Esophagus muscularis mucosa (tissue), 4 donors: ENCODE measurements at places on chromosomes 12 and 14. TPM values are rescaled to one million over a fixed set of nuclear protein-coding genes. Genes with fewer than 3 reads are reported as not detected.

- no peak for DNase-seq
These were observed 59.4 kb upstream of the VSX2 start for GRCh38 chr14:74179856-74180255.

OR6C2 gene
- total RNA-seq = not detected

DNA sequence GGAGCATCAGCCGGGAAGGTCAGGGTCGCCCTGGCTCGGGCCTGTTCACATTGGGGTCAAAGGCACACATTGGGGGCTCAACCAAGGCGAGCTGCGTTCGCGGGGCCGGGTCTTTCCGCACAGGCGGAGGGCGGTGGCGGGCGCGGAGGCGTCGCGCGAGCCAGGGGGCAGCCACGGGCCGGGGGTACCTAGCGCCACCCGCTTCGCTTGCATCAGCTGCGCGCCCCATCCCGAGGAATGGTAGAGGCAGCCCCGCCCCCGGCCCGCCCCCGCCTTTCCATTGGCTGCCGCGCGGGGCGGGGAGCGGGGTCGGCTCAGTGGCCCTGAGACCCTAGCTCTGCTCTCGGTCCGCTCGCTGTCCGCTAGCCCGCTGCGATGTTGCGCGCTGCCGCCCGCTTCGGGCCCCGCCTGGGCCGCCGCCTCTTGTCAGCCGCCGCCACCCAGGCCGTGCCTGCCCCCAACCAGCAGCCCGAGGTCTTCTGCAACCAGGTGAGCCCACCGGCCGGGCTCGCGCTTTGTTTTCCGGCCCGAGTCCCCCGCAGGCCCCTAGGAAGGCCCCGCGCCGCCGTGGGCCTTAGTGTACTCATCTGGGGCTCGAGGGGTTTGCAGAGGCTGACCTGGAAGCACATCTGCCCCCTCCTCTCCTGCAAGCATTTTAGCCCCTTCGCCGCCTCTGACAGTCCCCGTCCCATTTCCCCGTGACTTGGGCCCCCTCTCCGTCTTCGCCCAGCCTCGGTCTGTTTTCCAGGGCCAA lies at the start of gene ALDH2:
Gene ALDH2 (plus strand): TSS at position 326 of the 754 bp plus-strand sequence. CDS start 50 bp downstream, at position 376.
- DNase-seq = no peak

SOS2 gene
- total RNA-seq = 51.1 TPM

- DNase-seq = no peak
These were observed 54.0 kb downstream of the NUAK1 start for GRCh38 chr12:106084759-106085158.

DNA sequence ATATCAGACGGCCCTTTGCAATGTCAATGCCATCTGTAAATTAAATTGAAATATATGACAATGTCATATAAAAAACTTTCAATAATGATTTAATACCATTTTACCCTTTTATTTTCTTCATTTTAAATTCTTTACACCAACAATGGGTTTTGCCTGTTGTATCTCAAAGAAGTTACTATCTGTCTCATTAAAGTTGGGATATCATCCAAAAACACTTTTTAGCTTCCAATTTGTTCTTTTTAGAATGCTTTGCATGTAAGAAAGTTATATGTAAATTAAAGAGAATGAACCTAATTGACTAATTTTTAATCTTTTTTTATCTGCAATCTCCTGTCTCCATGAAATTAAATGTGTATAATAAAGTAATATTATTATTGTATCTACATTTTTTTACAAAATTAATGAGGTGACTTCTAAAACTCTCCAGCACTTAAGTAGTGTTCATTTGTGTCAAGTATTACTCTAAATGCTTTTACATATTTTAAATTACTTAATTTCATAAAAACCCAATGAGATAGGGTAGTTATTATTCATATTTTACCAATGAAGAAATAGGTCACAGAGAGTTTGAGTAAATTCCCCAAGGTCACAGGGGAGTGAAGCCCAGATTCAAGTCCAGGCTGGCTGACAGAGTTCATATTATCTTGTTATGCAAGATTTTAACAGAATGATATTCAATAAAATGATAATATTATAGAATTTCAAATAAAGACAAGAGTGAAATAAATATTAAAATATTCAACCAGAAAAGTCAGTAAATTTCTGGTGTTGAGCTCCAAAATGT lies 673.0 kb upstream of the FLRT2 start:
- DNase-seq = no peak
